Activated naive CD4-positive, alpha-beta T cell treated with Interleukin-2 at 50 U/mL for 16 hours (primary cell): ENCODE measurements at places on chromosomes 2 and 18.

DNA sequence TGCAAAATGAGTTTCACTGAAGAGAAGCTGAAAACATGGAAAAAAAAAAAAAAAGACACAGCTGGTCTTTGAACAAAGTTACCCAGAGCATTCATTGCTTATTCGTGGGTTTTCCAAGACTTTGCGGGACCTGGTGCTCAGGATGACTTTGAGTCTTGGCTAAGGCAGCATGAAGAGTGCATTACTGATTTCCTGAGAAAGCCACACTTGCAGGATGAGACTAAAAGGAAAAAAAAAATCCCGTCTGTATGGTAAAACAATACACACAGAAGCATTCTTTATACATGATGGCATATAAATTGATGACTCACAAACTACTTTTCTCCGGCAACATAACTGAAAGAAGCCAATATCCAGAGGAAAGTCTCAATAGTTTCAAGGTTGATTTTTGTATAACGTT lies 195.4 kb downstream of the SPP2 start:
- DNase-seq = no peak

GRCh38 chr18:2656237-2656980 lies 883 bp downstream of the SMCHD1 start:
- peak; percentile 62 for DNase-seq

GRCh38 chr2:145010635-145011034 lies 490.7 kb upstream of the ZEB2 start:
- DNase-seq = no peak

- DNase-seq = no peak
Observed at GRCh38 chr18:55124078-55124763, 165.0 kb upstream of the CCDC68 start.

GRCh38 chr2:41949883-41950665 lies 97.7 kb upstream of the PKDCC start:
- DNase-seq = no peak

DNA sequence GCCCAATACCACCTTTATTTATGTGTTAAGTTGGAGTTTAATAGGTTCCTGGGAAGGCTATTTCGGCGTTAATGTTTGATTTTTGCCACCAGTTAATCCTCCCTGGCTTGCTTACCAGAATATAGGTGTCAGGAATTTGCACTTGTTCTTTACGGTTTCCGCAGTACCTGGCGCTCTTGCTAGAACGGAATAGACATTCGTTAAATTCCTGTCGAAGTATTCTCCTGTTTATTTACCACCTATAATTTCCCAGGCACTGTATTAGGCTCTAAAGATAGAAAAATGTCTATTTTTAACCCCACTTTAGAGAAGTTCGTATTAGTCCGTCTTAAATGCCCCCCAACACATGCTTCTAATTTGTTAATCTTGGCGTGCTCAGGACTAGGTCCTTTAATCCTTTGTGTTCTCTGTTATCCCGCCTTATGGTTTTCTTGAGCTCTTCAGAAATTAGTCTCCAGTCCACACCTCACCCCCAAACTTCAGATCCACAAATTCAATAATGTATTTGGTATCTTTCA lies 575 bp downstream of the CCDC150 start:
- no peak for DNase-seq
